ENCODE measurements at places on chromosomes 6 and 20. TPM values are rescaled to one million over a fixed set of nuclear protein-coding genes. Genes with fewer than 3 reads are reported as not detected.

Gene OR2H2
- not detected for total RNA-seq

Gene MOXD1
- total RNA-seq, result 2.3 TPM

DNA sequence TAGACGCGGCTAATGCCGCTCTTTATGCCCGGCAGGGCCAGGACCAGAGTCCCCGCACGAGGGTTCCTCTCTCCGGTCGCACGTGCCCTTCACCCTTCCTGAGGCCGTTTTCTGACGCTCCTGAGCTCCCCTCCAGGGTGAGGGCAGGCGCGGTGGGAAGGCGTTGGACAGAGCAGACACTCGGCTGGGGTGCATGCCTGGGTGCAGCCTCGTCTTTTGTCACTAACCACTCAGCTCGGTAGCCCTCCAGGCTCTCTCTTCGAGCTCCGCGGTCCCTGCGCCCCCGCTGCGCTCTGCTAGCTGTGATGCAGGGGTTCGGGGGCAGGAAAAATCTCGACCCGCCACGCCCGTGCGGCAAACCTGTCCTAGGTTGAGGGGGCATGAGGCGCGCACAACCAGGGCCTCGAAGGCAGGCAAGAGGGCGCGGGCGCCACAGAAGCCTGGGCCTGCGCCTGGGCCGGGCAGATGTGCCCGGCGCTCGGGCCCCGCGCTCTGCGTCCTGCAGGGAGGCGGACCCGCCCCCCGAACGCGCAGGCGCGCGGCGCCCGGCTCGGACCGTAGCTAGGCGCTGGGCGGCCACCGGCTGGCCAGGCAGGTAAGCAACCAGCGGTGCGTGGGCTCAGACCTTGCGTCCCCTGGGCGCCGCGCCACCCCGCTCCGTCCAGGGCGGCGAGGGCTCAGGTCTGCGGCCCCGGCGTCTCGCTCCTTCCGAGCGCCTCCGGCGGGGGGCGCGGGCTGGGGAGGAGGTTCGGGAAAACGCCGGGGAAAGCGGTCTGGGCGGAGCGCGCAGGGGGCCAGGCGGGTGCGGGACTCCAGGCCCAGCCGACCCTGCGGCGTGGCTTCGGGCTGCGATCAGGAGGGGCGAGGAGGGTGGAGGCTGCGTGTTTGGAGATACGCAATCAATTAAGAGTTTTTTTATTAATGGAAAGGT is at the start of gene L3MBTL1:
L3MBTL1 (plus strand) TSS at position 548 of the 931 bp plus-strand sequence. CDS start 5,807 bp downstream, outside the sequence.
- peak; percentile 88 for DNase-seq

DNA sequence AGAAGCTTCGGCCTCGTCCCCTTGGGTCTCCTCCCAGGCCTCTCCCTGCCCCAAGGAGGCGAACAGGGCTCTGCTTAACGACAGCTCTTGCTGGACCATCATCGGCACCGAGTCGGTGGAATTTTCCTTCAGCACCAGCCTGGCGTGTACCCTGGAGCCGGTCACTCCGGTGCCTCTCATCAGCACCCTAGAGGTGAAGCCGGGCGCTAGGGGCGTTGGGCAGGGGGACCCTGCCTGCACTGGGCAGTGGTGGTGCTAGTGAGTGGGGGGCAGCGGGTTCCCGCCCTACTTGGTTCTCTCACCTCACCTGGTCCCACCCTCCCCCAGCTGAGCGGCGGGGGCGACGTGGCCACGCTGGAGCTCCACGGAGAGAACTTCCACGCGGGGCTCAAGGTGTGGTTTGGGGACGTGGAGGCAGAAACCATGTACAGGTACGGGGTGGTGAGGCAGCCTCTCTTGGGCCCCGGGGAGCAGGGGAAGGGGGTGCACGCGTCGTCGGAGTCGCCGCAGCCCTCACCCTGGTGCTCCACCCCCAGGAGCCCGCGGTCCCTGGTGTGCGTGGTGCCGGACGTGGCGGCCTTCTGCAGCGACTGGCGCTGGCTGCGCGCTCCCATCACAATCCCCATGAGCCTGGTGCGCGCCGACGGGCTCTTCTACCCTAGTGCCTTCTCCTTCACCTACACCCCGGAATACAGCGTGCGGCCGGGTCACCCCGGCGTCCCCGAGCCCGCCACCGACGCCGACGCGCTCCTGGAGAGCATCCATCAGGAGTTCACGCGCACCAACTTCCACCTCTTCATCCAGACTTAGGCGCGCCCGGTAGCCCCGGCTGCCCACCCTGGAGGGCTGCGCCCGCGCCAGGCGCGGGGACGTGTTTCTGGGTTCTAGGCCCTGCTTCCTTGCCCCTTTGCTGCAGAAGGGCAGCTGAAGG is 8.3 kb upstream of the MATN4 start:
- no peak for DNase-seq

Gene FAM8A1
- 22.9 TPM for total RNA-seq

Gene SLC12A5
- 0.77 TPM for total RNA-seq

Gene RAD21L1
- total RNA-seq, result not detected

- no peak for DNase-seq
Observed at GRCh38 chr6:15420959-15421438, 175.1 kb downstream of the JARID2 start.

- DNase-seq, result no peak
Observed at GRCh38 chr6:135525594-135525993, 28.1 kb upstream of the AHI1 start.

GRCh38 chr6:132041706-132042105 is 90.5 kb upstream of the CCN2 start:
- no peak for DNase-seq

DNA sequence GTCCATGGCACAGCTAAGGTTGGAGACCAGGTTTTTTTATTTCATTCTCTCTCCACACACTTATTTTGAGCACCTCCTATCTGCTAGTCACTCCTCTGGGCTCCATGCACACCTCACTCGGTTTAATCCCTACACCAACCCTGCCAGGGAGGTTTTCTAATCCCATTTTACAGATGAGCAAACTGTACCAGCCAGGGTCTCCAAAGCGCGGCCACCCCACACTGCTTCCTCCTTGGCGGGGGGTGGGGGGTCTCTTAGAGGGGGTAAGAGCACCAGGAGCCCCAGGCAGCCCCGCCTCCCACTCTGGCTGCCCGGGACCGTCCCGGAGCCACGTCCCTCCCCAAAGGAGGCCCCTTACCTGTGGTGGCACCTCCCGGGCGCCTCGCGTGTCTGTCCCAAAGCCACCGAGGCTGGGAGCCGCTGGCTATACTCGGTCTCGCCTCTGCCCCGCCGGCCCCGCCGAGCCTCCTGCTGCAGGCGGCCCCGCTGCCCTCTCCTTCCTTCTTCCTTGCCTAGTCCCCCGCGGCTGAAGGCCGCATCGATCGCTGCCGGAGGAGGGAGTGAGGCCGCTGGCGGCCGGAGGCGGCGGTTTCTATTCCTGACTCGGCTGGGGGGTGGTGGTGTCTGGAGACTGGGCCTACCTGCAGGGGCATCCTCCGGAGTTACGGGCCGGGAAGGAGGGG is at the start of gene KCNS1:
KCNS1 (minus strand) TSS at position 565 of the 683 bp plus-strand sequence. CDS start 1,891 bp downstream, outside the sequence.
- DNase-seq, result peak; percentile 72

Gene SEMG1
- not detected for total RNA-seq

GRCh38 chr6:1716868-1717267 is 107.2 kb downstream of the FOXC1 start:
- no peak for DNase-seq

- no peak for DNase-seq
Observed at GRCh38 chr6:129754750-129755149, 44.8 kb upstream of the ARHGAP18 start.

Gene RAET1E
- total RNA-seq, result not detected

Gene SLC24A3
- 0.31 TPM for total RNA-seq

Gene DUSP15
- 0.45 TPM for total RNA-seq

GRCh38 chr6:75943381-75943780 is 129.1 kb downstream of the IMPG1 start:
- DNase-seq, result no peak

DNA sequence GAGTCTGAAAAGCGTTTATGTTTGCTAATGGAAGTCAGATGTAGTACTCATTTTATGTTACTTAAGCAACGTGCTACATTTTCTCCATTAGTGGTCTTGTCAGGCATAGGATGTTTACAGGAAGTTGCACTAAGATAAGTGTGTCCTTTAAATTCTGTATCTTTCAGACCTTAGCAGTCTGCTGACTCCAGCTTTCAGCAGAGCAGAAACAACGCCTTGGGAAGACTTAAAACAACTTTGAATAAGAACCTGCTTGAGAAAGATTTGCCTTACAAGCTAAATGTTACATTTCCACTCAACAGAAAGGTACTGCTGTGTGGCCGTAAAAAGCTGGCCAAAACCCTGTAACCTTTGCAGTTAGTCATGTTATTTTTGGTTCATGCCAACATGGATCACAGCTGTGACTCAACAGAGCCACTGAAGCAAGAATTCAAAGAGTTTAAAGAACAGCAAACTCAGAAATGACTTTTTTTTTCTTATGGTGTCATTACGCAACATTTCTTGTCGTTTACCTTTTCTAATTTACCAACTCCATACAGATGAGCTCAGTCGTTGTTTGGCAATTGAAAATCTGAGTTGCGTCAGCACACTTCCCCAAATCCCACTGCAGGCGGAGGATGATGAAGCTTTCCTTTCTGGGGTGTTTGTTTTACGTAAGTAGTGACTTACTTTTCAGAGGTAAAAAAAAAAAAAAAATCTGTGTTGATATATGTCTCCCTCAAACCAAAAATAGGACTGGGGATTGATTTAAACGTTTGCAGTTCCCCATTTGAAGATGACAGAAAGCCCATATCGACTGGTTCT is 27.9 kb upstream of the BMP6 start:
- DNase-seq, result no peak

DNA sequence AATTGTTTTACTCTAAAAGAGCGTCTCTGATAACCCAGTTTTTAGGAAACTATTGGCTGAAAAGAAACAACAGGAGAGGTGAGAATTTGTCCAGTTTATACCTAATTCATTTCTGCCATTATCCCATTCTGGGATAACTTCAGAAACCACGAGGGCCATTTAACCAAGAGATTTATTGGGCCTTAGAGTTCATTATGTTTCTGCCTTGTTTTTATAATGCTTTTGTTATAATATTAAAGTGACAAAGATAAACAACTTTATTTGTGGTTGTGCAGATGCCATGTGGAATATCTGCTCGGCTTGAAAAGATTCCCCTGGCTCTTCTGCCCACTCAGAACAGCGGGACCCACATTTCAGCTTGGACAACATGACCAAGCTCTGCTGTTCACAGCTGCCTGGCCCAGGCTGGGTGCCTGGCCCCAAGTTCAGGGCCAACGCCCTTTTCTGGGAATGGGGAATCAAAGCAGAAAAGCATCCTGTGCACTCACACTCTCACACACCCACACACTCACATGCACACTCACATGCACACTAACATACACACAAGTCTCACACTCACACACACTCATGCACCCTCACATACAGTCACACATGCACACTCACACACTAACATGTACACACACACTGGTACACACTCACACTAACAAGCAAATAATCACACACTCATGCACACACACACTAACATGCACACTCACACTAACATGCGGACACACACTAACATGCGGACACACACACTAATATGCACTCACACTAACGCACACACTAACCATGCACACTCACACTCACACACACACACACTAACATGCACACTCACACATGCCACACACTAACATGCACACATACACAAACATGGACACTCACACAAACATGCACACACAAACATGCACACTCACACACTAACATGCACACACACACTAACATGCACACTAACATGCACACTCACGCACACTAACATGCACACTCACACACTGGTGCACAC is 86.7 kb upstream of the NEDD9 start:
- DNase-seq, result no peak
